HFFc6 (cell line): ENCODE measurements at places on chromosomes 6 and 20. TPM values are rescaled to one million over a fixed set of nuclear protein-coding genes. Genes with fewer than 3 reads are reported as not detected.

GRCh38 chr6:103344554-103345163 is 1515.1 kb downstream of the HACE1 start:
- H3K27ac ChIP-seq: no peak overlapping the region
- no peaks in the 10 kb centered on the region for H3K36me3 ChIP-seq
- H3K27me3 ChIP-seq: no peaks in the 10 kb centered on the region
- DNase-seq: no peak

DNA sequence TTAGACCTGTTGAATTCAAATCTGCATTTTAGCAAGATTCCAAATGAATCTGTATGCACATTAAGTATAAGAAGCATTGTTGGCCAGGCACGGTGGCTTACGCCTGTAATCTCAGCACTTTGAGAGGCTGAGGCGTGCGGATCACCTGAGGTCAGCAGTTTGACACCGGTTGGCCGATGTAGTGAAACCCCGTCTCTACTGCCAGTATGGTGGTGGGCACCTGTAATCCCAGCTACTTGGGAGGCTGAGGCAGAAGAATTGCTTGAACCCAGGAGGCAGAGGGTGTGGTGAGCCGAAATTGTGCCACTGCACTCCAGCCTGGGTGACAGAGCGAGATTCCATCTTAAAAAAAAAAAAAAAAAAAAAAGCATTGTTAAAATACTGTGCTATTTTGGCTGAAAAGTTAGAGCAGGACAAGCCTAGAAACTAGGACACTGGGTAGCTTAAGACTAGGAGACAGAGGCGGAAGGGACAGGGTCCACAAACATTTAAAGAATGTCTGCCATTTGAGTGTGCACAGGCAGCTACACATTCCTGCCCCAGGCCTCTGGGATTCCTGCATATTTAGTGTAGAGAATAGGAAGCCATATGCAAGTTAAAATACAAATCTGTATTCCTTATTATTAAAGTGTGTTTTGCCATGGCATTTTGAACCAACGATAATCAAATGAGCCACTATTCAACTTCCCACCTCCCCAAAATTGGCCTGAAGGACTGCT is 45.1 kb upstream of the EEF1A1 start:
- H3K4me1 ChIP-seq: peaks cover 39% of the 10 kb centered on the region
- peak; percentile 52 for DNase-seq
- peaks cover 1% of the 10 kb centered on the region; the same call in 1 of the 2 replicates for H3K27me3 ChIP-seq

The CEP43 gene
- total RNA-seq: 20.3 to 21.6 TPM (median 21.0 TPM) in 3 replicates

GRCh38 chr6:113491376-113491775 is 365.8 kb upstream of the MARCKS start:
- peaks cover 20% of the 10 kb centered on the region; the same call in 1 of the 2 replicates for H3K4me1 ChIP-seq
- no peak overlapping the region for H3K27ac ChIP-seq
- H3K27me3 ChIP-seq: no peaks in the 10 kb centered on the region
- DNase-seq: no peak

DNA sequence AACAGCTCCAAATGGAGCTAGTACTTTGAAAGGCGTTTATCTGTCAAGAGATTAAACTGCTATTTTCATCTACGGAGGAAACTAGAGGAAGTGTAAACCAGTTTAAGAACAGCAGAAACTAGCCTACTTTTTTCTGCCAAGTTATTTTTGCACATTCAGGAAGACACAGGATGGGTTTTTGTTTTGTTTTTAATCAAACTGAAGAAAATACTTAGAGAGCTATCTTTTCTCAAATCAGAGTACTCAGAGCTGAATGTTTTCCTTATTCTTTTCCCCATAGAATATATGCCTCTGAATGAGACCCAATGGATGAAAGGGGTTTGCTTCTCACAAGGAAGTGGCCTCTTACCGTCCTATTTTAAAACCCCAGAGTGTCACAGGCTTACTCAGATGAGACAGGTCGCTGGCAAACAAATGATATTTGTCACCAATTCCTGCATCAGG is 538.5 kb downstream of the CD83 start:
- no peak for DNase-seq
- H3K27ac ChIP-seq: no peak overlapping the region
- H3K4me1 ChIP-seq: peaks cover 15% of the 10 kb centered on the region
- H3K36me3 ChIP-seq: no peaks in the 10 kb centered on the region
- peaks cover 9% of the 10 kb centered on the region for H3K27me3 ChIP-seq

DNA sequence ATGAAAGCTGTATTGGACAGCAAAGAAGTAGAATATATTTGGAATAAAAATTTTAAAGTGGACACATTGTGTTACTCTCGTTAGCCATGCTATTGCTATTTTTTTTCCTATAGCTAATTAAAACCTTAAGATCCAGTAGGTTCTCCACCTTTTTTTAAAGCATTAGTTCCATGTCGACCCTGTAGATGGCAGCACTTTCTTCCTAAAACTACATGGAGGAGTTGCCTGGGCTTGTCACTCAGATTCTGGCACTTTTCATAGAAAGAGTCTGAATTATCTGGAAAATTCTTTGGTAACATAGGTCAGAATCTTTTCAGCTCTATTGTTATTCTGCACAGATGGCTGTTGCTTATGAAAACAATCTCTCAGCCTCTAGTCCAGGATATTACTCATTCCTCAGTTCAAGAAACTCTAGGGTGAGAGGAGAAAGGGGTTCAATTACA is 42.0 kb upstream of the ESR1 start:
- peak; percentile 86 for DNase-seq
- H3K4me3 ChIP-seq: no peak overlapping the region
- H3K27ac ChIP-seq: no peak overlapping the region
- H3K27me3 ChIP-seq: peaks cover 5% of the 10 kb centered on the region

DNA sequence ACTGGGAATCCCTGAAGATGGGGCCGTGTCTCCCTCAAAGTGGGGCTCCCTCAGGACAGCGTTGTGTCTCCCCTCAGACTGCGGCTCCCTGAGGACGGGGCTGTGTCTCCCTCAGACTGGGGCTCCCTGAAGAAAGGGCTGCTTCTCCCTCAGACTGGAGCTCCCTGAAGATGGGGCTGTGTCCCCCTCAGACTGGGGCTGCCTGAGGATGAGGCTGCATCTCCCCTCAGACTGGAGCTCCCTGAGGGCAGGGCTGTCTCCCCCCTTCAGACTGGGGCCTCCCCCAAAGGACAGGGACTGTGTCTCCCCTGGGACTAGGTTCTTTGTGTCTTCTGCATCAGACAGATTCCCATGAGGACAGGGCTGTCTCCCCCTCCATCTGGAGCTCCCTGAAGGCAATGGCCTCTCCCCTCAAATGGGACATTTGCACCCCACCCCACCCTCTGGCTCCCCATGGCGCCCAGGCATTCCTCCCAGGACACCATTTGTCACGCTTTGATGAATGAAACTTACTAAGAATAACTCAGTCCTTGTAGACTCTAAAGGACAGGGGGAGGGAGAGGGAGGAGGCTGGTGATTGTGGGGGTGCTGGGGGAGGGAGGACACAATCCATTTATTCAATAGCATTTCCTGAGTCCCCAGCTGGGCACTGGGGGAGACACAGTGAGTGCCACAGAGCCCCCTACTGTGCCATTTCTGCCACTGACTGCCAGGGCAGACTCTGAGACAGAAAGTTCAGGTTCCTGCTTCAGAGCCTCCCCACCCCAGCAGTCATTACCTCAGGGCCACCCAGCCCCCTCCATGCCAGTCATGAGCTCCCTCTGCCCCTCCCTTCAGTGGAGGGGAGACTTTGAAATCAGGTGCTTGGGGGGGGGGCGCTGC is 122.4 kb downstream of the MRPL14 start:
- no peak overlapping the region for H3K4me3 ChIP-seq
- peaks cover 8% of the 10 kb centered on the region; the same call in 1 of the 2 replicates for H3K27me3 ChIP-seq
- DNase-seq: no peak
- peaks cover 34% of the 10 kb centered on the region for H3K4me1 ChIP-seq
